ENCODE measurements at places on chromosomes 2 and 18.

DNA sequence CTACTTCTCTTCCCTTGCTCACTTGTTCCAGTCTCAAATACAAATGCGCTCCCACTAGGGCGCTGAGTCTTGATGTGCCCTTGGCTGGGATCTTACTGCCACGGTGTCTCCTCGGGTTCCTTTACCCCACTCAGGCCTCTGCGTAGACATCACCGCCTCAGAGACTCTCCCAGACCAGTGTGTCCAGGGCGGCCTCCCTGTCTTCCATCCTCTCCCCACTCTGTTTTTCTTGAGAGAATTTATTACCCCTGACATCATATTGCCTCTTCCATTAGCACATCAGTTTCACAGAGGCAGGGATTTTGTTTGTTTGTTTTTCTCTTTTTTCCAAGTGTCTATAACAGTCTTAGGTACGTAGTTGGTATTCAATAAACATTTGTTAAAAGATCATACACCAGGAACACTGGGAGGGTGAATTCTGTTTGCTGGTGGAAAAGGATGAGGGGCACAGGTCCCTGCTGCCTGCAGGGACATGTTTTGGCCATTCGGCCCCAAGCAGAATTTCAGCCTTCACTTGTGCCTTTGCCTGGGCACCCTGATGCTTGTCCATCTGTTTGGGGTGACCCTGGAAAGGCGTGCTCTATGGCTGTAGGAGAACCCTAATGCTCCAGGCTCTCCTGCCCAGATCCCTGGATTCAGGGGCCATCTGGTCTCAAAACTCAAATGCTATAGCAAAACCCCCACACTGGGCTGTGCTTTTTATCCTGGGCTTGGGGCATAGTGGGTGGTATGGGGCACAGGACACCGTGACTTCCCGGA is 55.0 kb downstream of the RPL37A start:
- H3K27me3 ChIP-seq, result no peaks in the 10 kb centered on the region
- H3K27ac ChIP-seq, result no peak overlapping the region
- no peaks in the 10 kb centered on the region for H3K36me3 ChIP-seq
- no peak for DNase-seq

DNA sequence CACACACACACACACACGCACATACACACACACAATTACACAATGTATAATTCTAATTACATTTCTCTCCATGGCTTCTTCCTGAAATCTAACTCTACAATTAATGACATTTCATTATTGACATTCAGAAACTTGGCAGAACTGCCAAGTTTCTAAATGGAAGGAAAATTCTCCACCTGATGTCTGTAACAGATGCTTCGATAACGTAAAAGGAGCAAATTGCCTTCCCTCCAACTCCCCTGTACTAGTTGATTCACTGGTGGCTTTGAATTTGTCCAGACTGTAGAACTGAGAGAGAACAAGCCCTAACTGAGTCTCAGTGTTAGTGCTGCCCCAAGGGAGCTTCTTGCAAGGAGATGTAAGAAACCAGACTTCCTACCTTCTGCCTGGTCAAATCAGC is 255.1 kb upstream of the TMEM200C start:
- no peak for DNase-seq
- H3K27me3 ChIP-seq, result no peaks in the 10 kb centered on the region
- H3K4me3 ChIP-seq, result no peak overlapping the region
- no peaks in the 10 kb centered on the region for H3K4me1 ChIP-seq
- no peak overlapping the region for H3K27ac ChIP-seq
- H3K36me3 ChIP-seq, result no peaks in the 10 kb centered on the region

DNA sequence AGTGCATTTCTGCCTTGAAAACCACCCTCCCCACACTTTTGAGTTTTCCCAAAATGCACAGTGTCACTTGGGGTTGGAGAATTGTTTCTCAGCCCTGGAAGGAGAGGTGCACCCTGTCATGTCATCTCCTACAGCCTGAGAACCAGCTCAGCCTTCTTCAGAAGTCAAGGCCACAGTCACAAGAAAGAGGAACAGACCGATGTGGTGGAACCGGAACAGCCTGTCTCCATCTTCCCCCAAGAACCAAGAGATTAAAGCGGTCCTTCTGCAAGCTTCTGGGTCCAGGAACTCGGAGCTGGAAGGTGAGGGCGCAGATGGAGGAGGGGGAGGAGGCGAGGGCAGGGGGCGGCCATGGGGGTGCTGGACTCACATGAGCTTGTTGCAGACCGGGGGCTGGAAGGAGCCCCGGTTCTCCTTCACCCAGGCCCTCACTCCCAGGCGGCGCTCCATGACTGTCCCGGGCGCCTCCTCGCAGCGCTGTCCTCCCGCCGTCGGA is 248 bp downstream of the HAAO start:
- no peaks in the 10 kb centered on the region for H3K27me3 ChIP-seq
- peaks cover 2% of the 10 kb centered on the region for H3K4me1 ChIP-seq
- no peak overlapping the region for H3K27ac ChIP-seq
- DNase-seq, result no peak
- no peaks in the 10 kb centered on the region for H3K36me3 ChIP-seq
- peak overlapping the region; percentile 31 for H3K4me3 ChIP-seq

DNA sequence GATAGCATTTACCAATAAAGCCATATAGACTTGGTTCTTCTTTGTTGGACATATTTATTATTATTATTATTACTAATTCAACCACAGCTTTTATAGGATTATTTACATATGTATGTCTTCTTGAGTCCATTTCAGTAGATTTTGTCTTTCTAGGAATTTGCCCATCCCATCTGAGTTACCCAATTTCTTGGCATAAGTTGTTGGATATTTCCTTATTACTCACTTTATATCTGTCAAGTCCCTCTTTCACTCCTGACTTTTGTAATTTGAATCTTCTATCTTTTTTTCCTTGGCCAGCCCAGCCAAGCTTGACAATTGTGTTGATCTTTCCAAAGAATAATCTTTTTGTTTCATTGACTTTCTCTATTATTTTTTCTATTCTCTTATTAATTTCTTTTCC is 543.7 kb downstream of the SUCLG1 start:
- no peak for DNase-seq
- no peak overlapping the region for H3K4me3 ChIP-seq
- no peaks in the 10 kb centered on the region for H3K27me3 ChIP-seq
- H3K27ac ChIP-seq, result no peak overlapping the region
- H3K36me3 ChIP-seq, result no peaks in the 10 kb centered on the region
- no peaks in the 10 kb centered on the region for H3K4me1 ChIP-seq

DNA sequence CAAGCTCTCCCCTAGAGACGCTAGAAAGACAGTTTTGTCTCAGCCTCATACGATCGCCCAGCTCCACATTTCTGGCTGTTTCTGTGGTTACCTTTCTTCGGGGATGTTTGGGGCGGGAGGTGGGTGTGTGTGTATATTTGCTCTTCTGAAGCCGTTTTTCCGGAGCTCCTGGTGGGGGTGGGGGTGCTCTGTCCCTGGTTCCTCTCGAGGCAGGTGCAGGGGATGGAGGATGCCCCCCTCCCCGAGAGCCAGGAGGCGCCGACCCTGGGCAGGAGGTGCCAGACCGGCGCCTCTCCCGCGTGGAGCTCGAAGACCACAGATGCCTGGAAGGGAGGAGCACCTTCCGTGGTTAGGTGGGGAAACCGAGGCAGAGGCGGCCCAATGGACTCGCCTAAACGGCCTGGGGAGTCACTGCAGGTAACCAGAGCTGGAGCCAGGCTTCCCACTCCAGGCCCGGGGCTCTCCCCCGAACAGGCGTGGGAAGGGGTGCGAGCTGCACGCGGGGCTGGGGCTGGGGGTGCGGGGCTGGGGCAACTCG is 694 bp upstream of the HPCAL1 start:
- no peaks in the 10 kb centered on the region for H3K36me3 ChIP-seq
- no peak overlapping the region for H3K4me3 ChIP-seq
- H3K4me1 ChIP-seq, result peaks cover 12% of the 10 kb centered on the region
- H3K27ac ChIP-seq, result no peak overlapping the region
- no peak for DNase-seq
- H3K27me3 ChIP-seq, result peaks cover 25% of the 10 kb centered on the region

DNA sequence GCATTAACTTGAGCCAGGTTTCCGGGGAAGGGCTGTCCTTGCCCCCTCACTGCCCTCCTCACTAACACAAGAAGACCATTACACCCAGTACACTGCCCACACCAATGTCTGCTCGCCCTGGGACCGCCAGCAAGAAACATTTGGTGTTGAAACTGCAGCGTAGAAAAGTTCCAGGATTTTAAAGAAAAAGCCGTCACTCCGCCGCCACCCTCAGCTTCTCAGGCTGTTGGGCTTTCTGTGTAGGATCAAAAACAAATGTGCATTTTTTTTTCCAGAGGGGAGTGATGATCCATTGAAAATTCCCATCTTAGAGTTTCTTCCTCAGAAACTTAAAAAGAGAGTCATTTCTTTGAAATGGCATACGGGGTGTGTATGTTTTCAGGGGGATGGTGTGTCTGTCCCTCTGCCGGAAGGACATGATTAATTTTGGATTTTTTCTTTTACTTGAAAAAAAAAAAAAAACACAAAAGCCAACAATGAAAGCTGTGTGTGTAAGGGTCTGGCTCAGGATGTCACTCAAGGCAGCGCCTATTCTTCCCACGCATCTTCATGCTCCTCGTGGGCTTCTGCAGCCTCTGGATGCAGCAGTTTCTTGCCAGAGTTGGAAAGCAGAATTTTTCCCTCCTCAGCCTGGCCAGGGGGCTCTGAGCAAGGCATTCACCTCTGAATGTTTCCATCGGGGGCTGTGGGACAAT is 184.9 kb downstream of the GLI2 start:
- H3K4me3 ChIP-seq, result no peak overlapping the region
- H3K27me3 ChIP-seq, result no peaks in the 10 kb centered on the region
